ENCODE measurements at places on chromosomes 5 and 9. TPM values are rescaled to one million over a fixed set of nuclear protein-coding genes. Genes with fewer than 3 reads are reported as not detected.

The TNFSF15 gene
- 0.83 TPM for total RNA-seq

The F12 gene
- total RNA-seq = not detected

The MCIDAS gene
- total RNA-seq = not detected

The COL27A1 gene
- 2.9 TPM for total RNA-seq

The RNF183 gene
- not detected for total RNA-seq

The ADCY2 gene
- total RNA-seq = 9.1 TPM

The PLPPR1 gene
- 0.19 TPM for total RNA-seq

- DNase-seq = no peak
These were observed 20.4 kb downstream of the ATP6V0E1 start for GRCh38 chr5:173004013-173004412.

GRCh38 chr5:155884041-155884440 lies 442.9 kb upstream of the SGCD start:
- no peak for DNase-seq

DNA sequence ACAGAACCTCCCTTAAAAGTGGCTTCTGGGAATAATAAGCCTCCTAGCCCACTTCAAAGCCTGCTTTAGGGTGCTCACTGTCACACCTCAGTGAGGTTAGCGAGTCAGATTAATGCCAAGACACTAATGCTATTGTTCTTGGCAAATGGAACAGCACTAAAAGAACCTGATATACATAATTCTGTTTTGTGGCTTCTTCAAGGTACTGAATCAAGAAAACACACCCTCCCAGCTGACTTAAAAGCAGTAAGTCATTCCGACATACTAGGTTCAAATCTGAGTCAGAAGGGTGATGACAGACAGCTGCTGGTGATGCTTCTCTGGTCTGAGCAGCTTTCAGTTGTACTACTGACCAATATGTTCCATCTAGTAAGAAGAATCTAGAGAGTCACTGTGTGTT lies 121.6 kb downstream of the OXCT1 start:
- no peak for DNase-seq

GRCh38 chr5:172545291-172545801 lies 91.0 kb upstream of the SH3PXD2B start:
- DNase-seq = no peak

- no peak for DNase-seq
These were observed 30.2 kb downstream of the ITGA2 start for GRCh38 chr5:53019320-53019719.

- DNase-seq = no peak
These were observed 374.1 kb downstream of the PLK2 start for GRCh38 chr5:58085800-58086199.

GRCh38 chr9:123097430-123098095 lies 64.1 kb downstream of the GPR21 start:
- peak; percentile 45 for DNase-seq

DNA sequence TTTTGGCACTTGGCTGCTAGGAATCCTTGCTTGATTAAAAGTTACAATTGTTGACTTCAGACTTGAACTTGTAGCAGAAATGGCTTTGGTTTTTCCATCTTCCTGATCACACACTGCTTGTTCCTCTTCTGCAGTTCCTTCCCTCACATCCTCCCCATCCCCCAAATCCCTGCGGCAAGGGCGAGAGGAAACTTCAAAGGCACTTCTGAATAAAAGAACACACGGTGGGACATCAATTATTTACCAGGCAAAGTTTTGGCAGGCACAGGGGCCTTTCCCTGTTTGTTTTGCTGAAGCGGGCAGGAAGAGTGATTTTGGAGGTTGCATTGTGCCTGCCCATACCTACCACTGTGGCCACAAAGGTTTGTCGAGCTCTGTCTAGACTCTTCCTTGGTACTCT lies 260.9 kb downstream of the KIF4B start:
- no peak for DNase-seq

DNA sequence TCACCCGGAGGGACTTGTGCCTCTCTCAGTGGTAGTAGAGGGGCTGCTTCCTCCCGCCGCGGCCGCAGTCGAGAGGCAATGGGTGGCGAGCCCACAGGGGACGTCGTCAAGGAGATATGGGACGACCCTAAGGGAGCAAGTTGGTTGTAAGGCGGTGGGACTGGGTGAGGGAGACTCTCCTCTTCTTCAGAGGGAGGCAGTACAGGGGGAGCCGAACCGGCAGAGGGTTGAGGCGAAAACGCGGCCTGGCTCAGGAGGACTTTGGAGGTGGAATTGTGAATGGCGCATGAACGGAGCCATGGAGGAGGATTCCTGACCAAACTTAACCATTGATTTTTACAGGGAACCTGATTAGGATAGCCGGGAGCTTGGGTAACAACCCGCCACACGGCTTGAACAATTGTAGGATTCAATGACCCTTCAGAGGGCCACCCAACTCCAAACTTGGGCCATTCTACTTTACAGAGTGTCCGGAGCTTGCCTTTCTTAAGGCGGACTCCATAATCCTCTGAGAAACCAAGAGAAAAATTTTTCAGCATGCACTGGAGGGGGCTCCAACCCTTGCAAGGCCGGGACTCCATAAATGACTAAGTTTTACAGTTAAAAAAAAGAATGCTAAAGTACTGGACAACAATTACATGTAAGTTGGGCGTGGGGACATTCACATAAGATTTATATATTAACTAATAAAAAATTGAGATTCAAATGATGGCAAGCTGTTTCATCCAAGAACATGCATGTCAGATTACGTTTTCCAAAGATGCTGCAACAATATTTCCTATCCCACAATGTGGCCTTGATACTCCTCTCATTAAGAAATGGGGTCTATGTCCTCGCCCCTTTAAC lies 19.4 kb upstream of the RHOBTB3 start:
- no peak for DNase-seq

GRCh38 chr9:2181792-2182191 lies 166.6 kb downstream of the SMARCA2 start:
- no peak for DNase-seq

DNA sequence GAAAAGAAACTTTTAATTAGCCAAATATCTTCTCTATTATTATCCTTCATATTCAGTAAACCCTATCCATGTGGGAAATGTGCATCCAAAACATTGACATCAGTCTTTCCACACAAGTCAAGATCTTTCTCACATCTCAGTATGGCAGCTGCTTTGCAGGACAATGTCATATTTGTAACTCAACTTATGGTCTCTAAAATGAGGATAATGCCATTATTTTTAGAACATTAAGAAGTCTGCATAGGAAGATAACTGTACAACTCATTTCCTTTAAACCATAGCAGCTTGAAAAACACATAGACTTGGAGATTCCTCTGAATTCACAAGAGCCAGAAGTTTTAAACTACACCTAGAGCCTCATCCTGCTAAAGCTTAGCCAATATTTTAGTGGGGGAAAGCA lies 43.7 kb downstream of the MCTP1 start:
- no peak for DNase-seq

GRCh38 chr9:131117121-131117761 lies 8.1 kb upstream of the NUP214 start:
- DNase-seq = no peak

DNA sequence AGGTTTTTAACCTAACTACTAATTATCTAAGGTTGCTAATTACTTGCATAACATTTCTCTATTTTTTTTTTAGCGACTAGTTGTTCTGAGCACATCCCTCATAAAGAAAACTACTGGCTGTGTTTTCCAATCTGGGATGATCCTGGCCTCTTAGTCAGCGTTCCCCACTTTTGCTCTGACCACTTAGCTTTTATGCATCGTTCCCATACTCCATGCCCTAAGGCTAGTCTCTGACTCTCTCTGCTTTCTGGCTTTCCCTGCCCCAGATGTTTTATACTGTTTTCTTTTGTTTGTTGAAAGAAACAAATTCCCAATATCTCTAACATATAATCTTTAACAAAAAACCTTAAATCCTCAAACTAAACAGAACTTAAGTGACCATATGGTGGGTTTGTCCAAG lies 217.9 kb downstream of the SPATA31D1 start:
- no peak for DNase-seq
